Femur (tissue), 1 donor: ENCODE measurements at places on chromosomes 7 and 10.

GRCh38 chr7:90749774-90750173 lies 153.7 kb downstream of the CDK14 start:
- DNase-seq = no peak

DNA sequence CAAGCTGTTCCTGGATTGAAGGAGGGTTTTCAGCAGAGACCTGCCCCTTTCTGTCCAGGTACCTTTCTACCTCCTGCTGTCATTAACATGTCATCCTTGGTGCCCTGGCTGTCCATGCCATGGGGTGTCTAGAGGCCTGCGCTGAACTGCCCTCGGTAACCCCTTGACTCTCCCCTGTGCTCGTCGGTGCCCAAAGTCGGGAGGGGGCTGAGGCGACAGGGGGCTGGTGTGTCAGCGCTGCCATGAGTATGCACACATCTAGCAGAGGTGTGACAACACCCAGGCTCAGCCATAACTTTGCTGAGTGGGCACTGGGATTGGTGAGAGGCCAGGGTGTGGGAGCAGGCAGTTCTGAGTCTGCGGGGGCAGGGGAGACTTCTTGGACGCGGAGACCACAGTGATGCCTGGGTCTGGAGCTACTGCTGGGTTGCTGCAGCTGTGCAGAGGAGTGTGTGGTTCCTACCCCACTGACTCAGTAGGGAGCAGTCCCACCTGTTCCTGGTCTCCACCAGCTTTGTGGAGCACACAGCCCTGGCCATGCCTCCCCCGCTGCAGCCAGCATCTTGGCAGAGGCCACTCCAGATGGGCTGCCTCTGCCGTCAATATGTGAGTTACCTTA lies 376.2 kb upstream of the SEMA3C start:
- no peak for DNase-seq

GRCh38 chr7:122595885-122596284 lies 103.0 kb downstream of the RNF133 start:
- no peak for DNase-seq

DNA sequence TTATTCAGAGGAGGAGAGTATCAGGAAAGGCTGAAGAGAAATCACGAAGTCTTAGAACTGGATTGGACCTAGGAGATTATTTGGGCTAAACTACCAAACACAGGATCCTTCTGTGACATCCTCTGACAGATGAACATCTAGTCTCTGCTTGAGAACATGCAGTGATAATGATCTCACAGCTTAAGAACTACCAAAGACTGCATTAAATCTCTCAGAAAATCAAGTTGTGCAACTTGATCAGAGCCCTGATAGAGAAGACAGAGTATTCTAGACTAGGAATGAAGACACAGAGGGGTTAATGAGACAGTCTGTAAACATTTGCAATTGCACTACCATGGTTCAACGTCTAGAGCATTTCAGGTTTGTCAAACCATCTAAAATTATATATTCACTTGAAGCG lies 37.1 kb upstream of the AGBL3 start:
- DNase-seq = no peak

DNA sequence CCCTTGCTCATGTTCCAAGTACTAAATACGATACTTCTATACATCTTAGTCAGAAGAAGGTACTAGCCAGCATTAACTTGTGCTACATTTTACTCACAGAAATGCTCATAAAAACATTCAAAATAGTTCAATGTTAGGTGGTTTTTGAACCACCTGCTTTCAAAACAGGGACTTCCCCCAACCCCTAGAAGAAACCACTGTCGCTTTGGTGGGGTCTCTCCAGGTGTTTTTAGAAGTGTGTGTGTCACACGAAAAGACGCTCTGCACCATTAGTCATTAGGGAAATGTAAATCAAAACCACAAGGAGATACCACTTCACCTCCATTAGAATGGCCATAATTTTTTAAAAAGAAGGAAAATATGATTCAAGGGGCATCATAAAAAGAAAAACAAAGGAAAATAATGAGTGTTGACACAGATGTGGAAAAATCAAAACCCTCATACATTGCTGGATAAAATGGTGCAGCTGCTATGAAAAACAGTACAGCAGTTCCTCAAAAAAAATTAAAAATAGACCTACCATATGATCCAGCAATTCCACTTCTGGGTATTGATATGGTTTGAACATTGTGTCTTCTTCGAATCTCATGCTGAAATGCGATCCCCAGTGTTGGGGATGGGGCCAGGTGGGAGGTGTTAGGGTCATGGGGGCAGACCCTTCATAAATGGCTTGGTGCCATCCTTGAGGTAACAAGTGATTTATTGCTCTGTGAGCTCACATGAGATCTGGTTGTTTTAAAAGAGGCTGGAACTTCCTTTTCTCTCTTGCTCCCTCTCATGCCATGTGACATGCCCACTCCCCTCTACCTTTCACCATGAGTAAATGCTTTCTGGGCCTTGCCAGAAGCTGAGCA lies 74.2 kb downstream of the MALSU1 start:
- DNase-seq = no peak

GRCh38 chr10:113788604-113789083 lies 37.2 kb downstream of the PLEKHS1 start:
- DNase-seq = no peak

GRCh38 chr10:73807471-73807870 lies 3.9 kb downstream of the NDST2 start:
- peak; percentile 19 for DNase-seq

GRCh38 chr7:77895905-77896304 lies 97.3 kb downstream of the PHTF2 start:
- no peak for DNase-seq

- DNase-seq = no peak
Observed at GRCh38 chr7:129721068-129721467, 109.5 kb downstream of the NRF1 start.

DNA sequence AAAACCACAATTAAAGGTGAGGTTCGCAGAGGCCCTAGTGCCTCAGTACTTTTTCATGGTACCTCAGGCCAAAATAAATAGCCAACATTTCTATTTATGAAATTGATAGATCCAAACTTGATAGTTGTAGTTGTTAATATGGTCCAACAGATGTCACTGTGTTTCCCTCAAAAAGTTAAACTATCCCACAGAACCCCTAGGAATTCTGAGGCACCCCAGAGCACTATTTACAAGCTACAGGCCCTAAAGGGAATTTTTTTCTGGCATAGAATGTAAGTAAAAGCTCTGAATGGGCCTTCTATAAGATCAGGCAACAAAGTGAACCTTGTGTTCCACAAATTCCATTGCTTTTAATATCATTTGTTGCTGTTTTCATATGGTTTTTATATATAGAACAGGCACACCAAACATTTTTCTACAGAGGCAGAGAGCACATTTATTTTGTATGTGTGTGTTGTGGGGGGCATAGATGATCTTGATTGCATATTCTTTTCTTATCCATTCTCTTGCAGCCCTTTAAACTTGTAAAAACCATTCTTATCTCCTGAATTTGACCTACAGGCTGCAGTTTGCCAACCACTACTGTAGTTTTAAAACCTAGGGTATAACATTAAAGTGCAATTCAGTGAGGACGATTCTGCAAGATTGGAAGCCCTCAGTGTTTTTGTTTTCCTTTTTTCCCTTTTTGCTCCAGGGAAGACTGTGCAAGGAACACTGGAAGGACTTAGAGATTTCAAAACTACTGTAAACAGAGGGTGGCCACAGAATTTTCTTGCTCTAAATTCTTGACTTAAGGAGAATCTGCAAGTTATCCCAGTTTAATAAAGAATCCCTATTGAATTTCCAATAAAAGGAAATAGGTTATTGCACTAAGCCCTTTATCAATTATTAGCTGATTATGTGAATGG lies 3.5 kb upstream of the ARL4A start:
- no peak for DNase-seq

- DNase-seq = peak; percentile 86
Observed at GRCh38 chr10:100886963-100887362, 25.8 kb upstream of the SLF2 start.

- no peak for DNase-seq
Observed at GRCh38 chr7:152661479-152661878, 14.5 kb downstream of the XRCC2 start.

DNA sequence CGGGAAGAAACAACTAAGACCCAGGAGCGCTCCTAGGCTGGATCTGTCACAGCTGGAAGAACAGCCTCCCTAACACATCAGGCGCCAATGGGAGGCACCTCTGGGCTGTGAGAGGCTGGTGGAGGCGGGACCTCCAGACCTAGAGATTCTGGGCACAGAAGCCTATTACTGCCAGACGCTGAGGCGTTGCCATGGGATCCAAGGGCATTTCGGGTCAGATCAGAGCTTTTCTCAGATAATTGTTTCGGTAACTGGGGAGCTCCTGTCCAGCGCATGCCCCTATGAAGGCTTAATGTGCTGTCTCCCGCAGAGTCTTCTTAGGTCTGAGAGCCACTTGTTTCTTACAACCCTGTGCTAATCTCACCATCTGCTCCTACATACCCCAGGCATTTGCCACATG lies 339.2 kb downstream of the ZNF716 start:
- no peak for DNase-seq

- DNase-seq = no peak
Observed at GRCh38 chr10:36778651-36779050, 346.7 kb upstream of the ANKRD30A start.

GRCh38 chr10:43120116-43120928 lies 17.9 kb upstream of the CSGALNACT2 start:
- no peak for DNase-seq

DNA sequence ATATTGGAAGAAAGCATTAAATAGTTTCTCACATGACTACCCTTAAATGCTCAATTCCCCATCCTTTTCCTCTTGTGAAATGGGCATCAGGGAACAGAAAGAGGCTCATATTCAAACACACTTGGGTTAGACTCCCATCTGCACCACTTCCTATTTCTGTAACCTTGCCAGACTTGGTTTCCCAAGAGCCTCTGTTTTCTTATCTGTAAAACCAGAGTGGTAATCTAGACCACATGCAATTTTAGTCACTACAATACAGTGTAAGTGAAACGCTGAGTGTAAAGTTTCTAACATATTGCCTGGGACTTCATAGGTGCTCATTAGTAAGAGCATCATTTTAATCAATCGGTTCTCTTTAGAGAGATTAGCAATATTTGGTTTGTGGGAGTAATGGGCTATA lies 136.3 kb downstream of the SORCS1 start:
- DNase-seq = no peak

- DNase-seq = no peak
Observed at GRCh38 chr7:127550247-127550646, 35.1 kb downstream of the GCC1 start.

DNA sequence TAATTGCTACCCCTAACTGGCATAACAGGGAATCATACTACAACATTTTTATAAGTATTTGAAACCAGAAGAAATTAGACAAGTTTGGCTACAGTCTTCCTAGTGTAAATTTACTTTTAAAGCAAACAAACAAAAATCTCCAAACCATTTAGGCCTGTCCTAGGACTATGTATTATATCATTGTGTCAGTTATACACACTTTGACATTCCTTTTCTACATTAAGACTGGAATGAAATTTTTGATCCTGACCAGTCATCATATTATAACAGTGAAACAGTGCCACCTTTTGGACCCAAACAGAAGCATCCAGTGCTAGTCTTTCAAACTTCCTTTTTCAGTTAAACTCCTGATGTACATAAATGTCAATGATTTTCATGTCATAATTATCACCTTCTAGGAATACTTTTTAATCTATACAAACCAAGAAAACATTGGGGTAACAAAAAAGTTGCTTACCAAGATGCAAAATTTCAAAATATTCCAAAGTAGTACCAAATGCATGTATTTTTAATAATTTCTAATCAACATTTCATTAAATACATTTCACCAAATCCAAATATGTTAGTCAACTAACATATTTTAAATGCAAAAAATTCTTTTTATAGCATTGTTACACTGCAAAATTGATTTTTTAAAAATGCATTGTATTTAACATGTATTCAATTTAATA lies 75.7 kb downstream of the IMMP2L start:
- no peak for DNase-seq

DNA sequence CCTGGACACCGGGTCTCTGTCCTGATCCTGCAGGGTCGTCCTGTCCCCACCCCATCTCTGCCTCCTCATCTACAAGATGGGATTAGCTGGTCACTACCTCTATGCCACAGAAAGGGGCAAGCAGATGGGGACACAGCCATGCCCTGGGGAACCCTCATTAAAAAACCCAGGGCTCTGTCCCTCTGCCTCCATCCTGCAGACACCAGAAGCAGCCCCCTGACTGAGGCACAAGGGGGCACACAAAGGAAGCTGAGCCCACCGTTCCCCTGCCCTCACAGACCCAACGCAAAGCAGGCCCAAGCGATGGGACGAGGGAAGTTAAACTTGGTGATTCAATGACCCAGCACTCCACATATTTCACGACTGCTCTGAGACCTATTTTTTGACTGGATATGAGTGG lies 142.4 kb downstream of the TCERG1L start:
- DNase-seq = peak; percentile 3

DNA sequence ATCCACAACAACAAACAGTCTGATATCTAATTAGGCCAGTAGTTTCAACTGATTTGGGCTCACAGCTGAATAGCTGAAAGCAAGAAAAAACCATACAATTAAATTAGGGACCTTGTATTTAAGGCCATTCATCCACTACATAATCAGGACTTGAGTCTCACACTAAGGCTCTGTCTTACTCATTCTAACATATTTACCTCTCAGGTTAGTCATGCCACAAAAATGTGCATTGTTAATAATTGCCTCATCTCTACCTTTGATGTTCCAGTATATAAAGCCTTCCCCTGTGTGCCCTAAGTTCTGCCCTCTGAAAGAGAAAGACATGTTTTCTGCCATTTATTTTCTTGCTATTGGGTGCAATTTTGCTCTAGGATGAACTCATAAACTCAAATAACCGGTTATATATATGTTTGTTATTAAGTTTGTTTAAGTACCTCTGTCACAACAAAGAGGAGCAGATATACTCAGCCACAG lies 5.3 kb upstream of the C1GALT1 start:
- no peak for DNase-seq

GRCh38 chr10:42887734-42888503 lies 105.3 kb downstream of the BMS1 start:
- DNase-seq = no peak

- DNase-seq = no peak
Observed at GRCh38 chr10:77037735-77038403, 599.7 kb downstream of the KCNMA1 start.

GRCh38 chr7:117771756-117772155 lies 101.5 kb downstream of the CTTNBP2 start:
- DNase-seq = no peak

DNA sequence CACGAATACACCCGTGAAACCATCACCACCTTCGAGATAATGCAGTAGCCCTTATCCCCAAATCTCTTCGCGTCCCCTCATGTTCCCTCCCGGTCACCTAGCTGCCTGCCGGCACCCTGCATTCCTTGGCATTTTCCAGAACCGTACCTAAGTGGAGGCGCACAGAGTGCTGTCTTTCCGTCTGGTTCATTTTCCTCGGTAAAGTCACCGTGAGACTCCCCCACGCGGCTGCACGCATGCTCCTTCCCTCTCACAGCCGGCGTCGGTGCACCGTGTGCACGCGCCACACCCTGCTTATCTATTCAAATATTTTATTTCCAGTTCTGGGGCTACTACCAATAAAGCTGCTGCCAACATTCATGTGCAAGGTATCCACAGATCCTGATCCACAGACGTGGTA lies 65.5 kb upstream of the NKX6-2 start:
- DNase-seq = no peak

DNA sequence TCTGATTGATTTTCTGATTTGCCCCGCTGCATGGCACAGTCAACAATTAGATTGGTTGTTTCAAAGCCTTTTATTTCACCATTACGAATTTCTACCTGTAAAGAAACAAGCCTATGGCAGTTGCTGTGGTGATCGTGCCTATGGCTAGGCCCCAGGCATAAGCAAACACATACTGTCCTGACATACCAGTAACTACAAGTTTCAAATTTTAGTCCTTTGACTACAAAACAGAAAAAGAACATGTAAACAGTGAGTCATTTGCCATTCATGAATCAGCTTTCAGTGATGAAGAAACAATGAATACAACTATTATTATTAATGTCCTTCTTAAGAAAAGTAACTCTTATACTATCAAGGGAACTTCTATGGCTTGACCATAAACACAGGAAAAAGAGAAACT lies 168.0 kb upstream of the LRRN3 start:
- no peak for DNase-seq
